ENCODE measurements at places on chromosomes 1 and 21.

DNA sequence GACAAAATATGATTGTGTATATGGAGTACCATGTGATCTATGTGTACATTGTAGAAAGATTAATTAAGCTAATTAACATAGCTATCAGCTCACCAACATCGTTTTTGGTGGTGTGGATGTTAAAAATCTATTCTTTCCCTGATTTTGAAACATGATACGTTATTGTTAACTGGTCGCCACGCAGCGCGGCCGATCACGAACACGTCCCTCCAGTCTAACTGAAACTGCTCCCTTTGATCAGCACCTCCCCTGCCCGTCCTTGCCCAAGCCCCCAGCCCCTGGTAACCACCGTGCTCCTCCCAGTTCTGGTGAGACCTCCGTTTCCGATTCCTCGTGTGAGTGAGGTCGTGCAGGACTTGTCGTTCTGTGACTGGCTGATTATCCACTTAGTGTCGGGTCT, 67.0 kb downstream of the AGPAT3 start:
- no peak for DNase-seq

GRCh38 chr21:42931560-42932235, 6.3 kb upstream of the ERVH48-1 start:
- DNase-seq: no peak

GRCh38 chr21:36030581-36031189, 29.6 kb downstream of the SETD4 start:
- DNase-seq: no peak

DNA sequence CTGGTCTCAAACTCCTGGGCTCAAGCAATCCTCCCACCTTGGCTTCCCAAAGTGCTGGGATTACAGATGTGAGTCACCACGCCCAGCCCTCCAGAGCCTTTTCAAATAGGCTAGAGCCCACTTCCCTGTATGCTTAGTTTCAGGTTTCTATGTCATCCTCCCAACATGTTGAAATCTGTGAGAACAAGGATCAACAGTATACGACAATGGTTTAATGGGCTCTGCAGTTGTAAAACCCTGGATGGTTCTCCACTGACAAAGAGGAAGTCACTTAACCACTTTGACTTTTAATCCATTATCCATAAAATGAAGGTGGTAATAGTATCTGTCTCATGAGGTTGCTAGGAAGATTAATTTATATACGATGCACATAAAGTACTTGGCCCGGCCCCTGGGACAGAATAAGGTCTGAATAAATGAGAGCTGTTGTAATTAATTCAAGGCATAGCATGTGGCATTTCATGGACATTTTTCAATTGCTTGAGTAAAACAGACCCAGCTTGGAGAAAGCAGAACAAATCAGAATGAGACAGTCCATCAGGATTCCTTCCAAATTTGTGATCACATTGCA, 113.9 kb upstream of the ZNF648 start:
- DNase-seq: no peak

DNA sequence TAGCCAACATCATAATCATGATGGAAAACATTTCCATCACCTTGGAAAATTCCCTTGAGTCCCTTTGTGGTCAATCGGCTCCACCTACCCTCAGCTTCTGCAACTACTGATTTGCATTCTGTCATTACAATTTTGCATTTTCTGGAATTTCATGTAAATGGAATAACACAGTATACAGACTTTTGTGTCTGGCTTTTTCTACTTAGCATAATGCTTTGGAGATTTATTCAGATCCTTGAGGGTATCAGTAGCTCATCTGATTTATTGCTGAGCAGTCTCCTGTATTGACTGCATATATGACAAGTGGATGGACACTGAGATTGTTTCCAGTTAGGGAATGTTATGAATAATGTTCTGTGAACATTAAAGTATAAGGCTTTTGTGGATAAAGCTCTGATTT, 358.3 kb downstream of the USP25 start:
- no peak for DNase-seq
